ENCODE measurements at places on chromosomes 7 and 10. TPM values are rescaled to one million over a fixed set of nuclear protein-coding genes. Genes with fewer than 3 reads are reported as not detected.

Gene SAMD9
- 29.0 TPM for total RNA-seq

Gene ABCB4
- total RNA-seq: 1.2 TPM

DNA sequence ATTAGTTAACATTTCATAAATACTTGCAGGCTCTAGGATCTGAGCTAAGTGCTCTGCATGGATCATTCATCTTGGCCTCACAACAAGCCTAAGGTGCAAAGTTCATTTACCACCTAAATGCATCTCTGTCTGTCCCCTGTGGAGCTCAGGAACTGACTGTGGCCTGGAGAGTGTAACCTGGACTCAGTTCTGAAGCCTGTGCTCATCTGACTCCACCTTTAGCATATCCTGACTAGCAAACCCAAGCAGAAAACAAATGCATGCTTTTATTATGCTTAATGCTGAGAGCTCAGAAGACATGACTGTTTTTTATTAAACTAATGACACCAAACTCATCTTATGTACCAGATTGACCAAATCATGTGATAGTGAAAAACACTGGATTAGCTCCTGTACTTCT lies 245.6 kb upstream of the INHBA start:
- DNase-seq: no peak

- no peak for DNase-seq
These were observed 163.7 kb downstream of the SRPK2 start for GRCh38 chr7:105224884-105225651.

GRCh38 chr10:47381427-47382379 lies 2.4 kb downstream of the ZNF488 start:
- DNase-seq: no peak

GRCh38 chr10:72068901-72069446 lies 19.4 kb downstream of the SPOCK2 start:
- DNase-seq: no peak

All from urinary bladder (tissue), 4 donors.